Activated naive CD8-positive, alpha-beta T cell treated with anti-CD3 and anti-CD28 coated beads for 36 hours (primary cell): ENCODE measurements at places on chromosomes 5 and 9.
A peak's percentile ranks its signal among the peaks of the same experiment; 100 is the strongest.

GRCh38 chr5:69129413-69129812 is 35.6 kb downstream of the SLC30A5 start:
- DNase-seq, result no peak

GRCh38 chr9:127142931-127143464 is 20.6 kb upstream of the ANGPTL2 start:
- no peak for DNase-seq

DNA sequence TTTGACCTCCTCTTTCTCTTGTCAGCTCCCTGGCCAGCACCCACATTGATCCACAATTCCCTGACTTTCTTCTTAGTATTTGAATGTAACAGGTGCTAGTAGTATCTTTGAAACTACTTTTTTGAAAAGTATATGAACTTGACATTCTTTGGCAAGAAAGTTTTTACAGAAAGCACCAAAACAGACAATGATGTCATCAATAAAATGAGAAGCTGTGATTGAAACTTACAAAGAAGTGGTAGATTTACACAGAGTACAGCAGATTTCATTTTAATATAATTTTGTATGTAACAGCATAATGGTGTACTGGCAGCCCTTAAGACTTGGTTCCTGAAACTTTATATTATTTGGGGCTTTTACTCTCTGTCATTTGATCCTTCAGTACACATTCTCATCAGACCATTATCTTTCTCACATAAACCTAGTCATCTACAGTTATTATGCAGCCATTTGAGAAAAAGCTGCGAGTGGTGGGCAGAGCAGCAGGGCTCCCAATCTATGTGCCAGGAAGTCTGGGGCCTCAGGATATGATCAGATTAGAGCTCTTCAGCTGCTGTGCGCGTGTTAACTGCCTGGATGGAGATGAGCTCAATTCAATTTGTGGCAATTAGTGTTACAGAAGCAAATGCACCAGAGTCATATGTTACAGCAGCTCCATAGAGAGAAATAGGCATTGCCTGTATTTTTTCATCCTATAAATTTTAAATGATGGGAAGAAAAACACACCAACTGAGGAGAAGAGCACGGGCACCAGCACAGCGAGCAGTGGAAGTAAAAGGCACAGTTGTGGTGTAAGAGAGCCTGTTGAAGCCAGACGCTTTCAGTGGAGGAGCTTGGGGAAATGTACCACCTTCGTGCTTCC is 126.1 kb downstream of the STARD4 start:
- DNase-seq, result no peak

GRCh38 chr9:90469435-90469834 is 173.2 kb downstream of the DIRAS2 start:
- DNase-seq, result no peak

- no peak for DNase-seq
Observed at GRCh38 chr5:6747103-6747502, 33.9 kb downstream of the TENT4A start.

GRCh38 chr9:69674716-69675438 is 2.7 kb upstream of the APBA1 start:
- DNase-seq, result no peak

DNA sequence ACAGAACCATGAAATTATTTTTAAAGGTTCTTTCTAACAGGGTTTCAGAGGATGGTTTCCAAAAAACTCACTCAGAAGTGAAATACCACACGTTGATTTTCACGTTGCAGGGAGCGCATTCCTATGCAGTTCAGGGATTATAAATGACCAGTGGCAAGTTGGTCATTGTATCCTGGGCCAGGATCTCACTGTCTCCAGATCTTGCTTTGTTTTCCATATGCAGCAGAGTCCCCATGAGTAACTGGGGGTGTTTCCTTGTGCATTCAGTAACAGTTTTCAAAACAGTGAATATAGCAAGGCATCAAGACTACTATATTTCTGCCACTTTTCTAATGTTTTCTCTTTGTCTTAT is 1064.9 kb upstream of the DMAC1 start:
- no peak for DNase-seq

DNA sequence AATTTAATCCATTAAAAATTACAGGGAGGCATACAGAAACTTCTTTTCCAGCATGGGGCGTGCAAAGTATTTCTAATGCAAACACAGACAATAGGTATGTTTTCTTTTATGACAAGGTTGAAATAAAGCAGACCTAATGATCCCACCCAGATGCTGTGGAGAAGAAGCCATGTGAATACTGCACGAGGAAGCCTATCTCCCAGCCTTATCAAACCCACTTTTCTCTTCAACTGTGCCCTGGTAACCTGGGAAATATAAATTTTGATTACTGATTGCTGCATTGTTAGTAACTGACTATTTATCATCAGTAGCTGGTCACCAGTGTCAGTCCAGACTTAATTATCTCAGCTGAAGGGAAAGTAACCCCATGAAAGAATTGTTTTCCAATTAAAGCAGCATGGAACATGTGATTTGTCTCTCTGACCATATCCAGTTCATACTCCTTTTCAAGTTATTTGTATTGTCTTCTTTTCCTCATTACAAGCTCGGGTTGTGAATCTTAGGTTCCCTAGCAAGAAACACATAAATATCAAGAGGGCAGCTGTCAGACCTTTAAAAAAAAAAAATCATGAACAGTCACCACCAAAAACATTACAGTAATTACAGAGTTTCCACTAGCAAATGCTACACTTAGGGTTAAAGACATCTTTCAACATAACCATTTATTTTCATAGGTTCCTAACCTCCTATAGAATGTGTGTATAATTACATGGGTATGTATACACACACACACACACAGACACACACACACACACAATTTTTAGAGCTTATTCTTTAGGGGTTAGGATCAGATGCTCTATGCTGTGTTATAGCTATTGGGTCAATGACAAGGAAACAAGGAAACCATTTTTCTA is 50.3 kb downstream of the SEMA6A start:
- DNase-seq, result no peak

DNA sequence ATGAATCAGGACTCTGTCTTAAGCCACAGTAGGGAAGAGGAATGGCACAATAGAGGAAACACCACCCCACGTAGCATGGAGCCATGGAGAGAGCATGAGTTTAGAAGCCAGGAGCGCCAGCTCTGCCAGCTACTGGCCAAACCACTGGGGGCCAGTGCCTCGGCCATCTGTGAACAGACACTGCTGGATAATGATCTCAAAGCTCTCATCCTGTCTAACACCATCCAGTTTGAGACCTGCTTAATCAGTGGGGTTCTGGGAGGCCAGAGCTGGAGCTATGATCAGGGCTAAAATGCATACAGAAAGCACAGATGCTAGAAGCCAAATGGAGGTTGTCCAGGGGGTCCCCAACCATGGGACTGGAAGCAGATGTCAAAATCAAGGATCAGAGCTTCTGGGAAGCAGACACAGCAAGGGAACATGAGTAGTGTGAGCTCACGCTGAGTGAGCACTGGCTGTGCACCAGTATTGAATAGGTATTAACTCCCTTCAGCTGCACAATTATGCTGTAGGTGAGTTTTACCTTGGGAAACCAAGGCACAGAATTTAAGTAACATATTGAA is 92.7 kb downstream of the KCNIP1 start:
- DNase-seq, result no peak

DNA sequence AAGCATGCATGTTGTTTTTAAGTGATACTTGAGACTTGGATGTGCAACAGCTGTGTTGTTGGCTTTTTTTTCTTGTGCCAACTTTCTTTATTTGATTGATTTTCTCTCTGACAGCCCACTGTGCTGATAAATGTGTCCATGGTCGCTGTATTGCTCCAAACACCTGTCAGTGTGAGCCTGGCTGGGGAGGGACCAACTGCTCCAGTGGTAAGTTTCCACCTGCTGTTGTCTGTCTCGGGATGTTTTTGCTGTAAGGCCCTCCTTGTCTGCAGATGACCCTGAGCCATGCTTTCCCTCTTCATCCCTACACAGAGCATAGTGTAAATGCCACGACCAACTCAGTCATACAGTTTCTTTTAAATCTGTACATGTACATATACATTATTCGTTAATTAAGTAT is 79.2 kb downstream of the MEGF10 start:
- DNase-seq, result no peak

- peak; percentile 69 for DNase-seq
Observed at GRCh38 chr9:130107234-130107861, 53.6 kb downstream of the GPR107 start.
